CD4-positive, alpha-beta T cell treated with Interleukin-4 for 1 hour (primary cell): ENCODE measurements at places on chromosomes 1 and 21.

GRCh38 chr1:237891979-237892378 lies 1.3 kb upstream of the ZP4 start:
- no peak for DNase-seq

DNA sequence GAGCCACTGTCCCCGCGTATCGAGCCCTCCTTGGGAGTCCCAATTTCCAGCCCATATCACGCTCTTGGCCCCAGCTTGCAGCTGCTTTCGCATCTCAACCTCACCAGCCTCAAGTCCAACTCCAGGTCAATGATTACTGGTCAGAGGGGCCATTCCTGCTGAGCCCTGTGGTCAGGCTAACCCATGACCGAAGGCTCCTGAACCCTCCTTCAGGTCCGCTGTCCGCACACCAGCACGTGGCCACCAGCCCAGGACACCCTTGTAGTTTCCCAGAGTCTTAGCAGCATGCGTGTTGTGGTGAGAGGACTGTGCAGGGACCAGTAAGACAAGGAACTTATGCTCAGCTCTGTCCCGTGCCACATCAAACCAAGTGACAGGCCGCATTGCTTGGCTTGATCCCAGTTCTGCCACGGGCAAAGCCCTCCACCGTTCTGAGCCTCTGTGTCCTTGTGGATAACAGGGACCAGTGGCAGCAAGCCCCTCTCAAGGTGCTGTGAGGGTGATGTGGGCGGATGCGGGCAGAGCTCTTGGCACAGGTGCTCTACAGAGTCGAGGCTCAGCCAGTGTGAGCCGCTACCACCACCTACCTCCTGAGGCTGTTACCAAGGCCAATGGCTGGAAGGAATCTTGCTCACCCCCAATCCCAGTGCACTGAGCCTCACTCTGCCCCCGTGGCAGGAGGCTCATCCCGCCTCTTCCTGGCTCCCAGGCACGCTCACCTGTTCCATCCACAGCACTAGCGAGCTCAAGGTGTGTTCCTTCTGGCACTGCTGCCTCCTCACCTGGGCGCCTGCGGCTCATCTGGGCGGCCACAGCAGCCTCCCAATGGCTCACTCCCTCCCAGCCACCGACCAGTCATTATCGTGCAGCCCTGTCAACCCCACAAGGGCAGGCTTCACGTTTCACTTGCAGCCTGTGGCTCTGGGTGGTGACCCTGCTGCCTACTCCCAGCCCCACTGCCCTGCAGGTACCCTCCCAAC lies 20.4 kb downstream of the KRTAP10-1 start:
- DNase-seq: no peak

GRCh38 chr1:66617362-66618184 lies 83.6 kb downstream of the SGIP1 start:
- DNase-seq: no peak

DNA sequence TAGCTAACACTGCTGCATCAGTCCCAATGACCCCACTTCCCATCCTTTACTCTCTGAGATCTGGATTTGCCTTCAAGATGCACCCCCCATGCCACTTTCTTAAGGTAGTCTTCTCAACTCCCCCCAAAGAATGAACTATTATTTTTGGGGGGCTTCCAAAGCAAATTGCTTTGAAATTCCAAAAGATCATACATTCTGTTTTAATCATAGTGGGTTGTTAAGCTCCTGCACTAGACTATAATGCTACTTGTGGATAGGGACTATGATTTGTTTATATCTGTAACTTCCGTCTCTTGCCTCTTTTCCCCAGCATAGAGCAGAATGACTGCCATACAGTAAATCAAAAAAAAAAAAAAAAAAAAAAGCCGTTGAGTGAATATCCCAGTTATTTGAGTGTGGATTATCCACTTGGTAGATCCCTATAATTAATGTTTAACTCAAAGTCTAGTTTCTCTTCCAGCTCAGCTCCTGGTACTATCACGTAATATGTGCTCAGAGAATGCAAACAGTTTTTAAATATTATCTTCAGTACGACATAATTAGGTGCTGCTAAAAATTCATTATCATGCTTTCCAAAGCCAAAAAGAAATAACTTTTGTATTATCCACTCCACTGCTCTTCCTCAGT lies 26.9 kb downstream of the KIRREL1 start:
- no peak for DNase-seq

GRCh38 chr1:201136355-201137023 lies 9.5 kb upstream of the ASCL5 start:
- no peak for DNase-seq

DNA sequence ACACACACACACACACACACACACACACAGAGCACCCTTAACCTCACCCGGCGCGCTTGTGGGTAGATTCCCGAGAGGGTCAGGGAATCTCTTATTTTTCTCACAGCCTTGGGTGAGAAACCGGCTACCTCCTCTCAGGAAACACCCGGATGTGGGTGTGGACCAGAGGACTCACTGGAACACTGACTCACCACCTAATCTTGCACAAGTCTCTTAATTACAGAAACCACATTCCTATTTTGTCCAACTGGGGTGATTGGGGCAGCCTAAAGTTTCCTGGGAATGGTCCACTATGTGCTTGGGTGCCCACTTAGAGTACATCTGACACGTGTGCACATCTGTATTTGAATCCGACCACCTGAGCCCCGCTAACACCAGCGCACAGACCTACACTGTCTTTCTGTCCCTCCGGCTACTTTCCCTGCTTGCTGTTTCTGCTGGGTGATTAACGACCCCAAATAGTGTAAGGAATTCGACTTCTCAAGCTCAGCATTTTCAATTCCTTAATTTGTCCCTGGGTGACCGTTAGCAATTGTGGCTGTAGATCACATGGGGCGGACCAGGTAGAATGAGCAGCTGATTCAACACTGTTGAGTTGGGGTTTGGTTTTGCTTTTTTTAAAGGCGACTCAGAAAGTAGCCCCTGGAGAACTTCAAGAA lies 14.0 kb upstream of the TBX15 start:
- DNase-seq: no peak

- no peak for DNase-seq
Measured at GRCh38 chr1:42533101-42533863, 70.2 kb downstream of the CCDC30 start.

DNA sequence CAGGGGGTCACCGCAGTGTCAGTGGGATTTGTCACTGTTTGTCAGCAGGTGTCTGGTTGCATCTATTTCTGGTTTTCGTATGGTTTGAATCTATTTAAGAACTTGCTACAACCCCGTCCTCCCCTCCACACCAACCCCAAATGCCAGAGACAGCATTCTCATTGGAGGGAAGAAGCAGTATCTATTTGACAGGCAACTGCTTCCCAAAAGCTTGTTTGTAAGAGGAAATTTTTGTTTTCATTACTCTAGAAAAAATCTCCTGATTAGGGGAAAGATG lies 54.4 kb downstream of the NR5A2 start:
- DNase-seq: no peak

DNA sequence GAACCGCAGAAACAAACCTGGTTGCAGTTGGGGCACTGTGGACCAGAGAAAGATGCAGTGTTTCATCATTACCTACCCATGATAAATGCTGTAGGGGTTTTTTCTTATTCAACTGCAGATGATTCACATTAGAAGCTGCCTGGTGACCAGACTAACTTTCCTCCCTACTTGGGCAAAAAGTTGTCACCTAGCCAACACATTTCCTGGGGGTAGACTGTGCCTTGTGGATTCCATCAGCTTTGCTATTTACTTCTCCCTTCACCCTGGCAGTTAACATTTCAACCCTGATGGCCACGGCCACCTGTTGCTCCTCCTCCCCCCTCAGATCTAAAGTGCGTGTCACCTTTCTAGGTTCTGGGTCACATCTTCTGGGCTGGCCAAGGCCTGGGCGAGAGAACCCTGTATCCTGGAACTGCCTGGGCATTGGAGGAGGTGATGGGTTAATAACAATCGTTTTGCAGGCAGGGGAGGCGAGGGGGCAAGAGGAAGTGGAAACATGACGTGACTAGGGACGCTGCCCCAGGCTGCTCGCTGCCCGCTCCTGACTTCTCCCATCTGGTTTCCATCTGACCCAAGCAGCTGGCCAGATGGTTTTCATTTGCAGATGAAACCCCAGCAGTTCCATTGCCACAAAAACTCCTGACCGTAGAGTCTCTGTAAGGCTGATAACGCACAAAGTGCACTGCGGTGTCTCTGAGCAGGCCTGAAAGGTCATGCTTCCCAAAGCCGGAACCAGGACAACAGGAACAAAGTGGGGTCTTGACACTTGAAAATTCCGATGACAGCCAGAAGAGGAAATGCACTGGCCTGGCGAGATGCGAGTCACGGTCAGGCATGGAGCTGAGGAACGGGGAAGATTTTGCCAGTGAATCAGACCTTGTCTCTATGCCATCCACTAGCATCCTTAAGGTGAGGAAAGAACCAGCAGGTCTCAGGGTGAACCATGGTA lies 36.6 kb downstream of the CAPZB start:
- peak; percentile 26 for DNase-seq
